Lung (tissue), 17 donors: ENCODE measurements at places on chromosomes 7 and 10. TPM values are rescaled to one million over a fixed set of nuclear protein-coding genes. Genes with fewer than 3 reads are reported as not detected.

DNA sequence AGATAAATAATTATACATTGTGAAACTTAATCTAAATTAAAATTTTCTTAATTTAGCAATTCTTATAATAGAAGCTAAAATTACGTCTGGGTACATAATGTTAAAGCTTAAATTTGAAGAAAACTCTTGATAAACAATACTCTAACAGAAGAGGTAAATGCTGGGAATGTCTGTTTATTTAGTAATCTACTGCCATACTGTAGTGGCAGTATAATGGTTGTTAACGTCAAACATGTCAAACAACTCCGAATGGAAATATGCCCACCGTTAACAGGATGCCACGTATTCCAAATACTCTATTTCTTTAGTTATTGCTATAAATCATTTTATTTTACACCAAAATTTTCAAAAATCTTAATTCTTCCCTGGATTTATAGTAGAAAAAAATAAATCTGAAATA lies 40.0 kb upstream of the PTPN12 start:
- DNase-seq = no peak

- no peak for DNase-seq
Measured at GRCh38 chr10:7696545-7696944, 6.6 kb upstream of the ITIH2 start.

DNA sequence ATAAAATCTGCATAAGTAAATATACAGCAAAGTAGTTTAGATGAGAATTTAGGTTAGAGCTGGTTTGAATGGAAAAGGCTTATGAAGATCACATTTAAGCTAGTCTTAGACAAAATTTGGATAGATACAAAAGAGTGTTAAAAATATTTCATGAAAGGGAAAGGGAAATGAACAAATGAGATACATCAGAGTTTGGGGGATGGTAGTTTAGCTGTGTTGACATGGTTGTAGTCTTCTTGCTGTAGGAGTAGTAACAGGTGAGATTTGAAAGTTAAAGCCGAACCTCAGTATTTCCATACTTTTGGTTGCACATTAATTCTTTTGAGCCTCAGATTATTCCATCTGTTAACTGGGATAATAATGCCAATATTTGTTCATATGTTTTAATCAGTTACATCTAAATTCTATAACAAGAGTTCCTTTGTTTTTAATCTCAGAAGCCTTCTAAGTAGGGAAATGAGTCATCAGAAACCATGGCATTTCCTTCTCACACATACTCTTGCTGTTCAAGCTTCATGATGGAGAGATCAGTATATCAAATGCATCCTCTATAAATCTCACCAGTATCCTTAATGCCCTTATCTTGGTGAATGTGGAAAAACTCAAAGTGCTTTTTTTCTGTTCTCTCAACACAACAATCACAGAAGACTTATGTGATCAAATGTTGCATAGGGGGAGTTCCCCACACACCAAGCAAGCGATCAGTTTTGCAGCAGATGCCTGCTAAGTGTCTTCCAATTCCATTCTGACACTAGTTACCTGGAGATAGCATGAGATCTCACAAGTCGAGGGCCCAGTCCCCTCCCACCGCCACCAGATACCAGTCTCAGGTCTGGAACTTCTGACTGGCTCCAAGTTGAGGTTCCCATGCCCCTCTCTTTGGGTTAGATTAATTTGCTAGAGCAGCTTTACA lies 84.7 kb downstream of the MAPK8 start:
- no peak for DNase-seq

- no peak for DNase-seq
Measured at GRCh38 chr10:132229834-132230556, 43.2 kb downstream of the DPYSL4 start.

DNA sequence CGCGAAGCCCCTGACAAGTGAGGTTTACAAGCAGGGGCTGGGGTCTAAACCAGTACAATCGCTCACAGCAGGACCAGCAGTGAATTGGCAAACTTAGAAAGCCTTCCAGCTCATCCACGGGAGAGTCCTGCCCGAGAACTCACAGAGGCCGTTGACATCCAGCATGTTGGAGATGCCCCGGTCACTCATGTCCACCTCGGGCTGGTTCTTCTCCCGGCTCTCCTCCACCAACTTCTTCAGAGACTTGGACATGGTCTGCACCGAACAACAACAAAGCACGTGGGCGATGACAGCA lies 447 bp downstream of the RSU1 start:
- no peak for DNase-seq

DNA sequence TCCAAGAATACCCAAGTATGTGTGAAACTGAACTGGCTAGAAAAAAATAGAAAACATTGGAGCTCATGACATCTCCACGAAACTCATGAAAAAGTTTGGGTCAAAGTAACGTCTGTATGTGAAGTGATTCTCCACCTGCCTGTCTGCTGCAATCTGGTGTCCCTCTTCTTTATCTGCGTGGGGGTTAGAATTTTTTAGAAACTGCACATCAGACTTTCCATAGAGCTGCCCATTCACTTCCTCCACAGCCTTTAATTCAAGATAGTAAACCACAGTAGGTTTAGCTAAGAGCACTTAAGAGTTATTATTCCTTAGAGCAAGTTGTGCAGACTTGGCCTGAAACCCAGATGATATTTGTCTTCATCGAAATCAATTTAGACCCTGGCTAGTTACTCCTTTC lies 55.3 kb downstream of the SCIN start:
- DNase-seq = no peak

GRCh38 chr7:47031786-47032535 lies 550.0 kb downstream of the TNS3 start:
- DNase-seq = peak; percentile 45

- DNase-seq = no peak
Measured at GRCh38 chr10:125092564-125093031, 67.8 kb downstream of the CTBP2 start.

DNA sequence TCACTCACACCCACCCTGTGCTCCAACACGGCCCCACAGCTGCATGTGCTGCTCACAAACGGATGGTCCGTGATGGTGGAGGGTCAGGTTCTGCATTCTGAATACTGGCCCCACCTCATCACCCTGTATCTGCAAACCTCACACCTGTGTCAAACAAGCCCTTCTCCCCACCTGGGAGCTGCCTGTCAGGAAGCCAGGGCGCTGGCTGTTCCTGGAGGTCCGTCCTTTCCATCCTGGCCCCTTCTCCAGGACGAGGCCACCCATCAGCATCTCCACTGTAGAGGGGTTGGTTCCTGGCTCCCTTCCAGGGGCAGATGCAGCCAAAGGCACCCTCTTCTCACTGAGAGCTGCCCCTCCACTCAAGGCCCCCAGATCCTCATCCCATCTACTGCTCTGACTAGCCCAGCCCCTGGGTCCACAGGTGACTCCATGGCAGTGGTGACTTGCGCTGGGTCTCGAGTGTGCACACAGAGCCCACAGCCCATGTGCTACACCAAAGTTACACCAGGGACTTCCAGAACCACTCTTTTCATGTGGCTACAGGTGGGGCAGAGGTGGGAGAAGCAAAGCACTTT lies 229.4 kb downstream of the TNS3 start:
- DNase-seq = no peak

DNA sequence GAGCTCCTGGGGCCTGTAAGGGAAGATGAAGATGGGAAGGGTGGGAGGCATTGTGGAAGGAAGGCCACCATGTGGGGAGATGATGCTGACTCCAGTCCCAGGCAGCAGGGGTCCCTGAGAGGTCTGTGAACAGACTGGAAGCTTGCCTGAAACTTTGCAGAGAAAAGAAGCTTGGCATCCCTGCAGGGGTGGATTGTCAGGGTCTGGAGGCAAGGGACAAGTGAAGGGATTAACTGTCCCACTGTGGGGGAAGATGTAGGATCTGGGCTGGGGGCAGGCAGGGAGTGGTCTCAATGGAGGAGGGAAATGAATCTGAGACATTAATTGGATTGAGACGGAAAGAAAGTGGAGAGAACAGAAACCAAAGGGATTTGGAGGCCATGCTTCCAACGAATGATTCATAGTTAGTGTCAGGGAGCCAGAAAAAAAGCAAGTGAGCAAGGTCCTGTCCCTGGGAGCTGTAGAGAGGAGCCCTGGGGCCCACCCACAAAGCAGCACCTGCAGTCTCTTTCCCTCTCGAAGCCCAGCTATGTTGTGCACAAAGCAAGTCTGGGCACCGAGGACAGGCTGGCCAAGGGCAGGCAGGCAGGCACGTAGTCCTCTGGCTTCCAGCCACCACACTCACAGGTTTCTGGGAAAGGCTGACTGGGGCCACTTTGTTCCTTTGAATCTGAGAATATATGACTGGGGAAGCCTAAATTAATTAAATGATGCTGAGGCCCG lies 4.7 kb upstream of the SLC18A3 start:
- peak; percentile 2 for DNase-seq

DNA sequence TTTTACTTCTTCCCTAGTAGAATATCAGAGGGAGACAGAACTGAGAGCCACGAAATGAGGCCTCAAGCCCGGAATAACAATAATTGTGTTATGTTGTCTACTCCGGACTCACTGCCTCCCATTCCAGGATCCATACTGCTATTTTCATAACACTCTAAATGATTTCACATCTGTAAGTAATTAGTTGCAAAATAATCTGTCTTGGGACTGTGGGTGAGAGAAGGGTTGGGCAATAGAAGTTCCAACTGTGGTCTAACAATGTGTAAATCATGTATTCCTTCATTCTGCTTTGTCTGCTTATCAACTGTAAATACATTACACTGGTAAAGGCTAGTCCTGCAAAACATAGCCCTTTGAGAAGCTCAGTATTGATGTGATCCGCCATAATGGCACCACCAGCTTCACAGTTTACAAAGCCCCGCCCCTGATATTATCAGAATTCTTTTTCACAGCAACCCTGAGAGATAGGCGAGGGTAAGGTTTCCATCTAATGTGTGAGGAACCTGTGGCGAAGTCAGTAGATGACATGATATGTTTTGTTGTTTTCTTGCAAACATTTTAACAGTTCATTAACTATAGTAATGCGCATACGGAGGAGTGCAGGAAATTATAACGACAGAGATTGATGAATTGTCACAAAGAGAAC lies 265.7 kb upstream of the BMPER start:
- DNase-seq = peak; percentile 71

DNA sequence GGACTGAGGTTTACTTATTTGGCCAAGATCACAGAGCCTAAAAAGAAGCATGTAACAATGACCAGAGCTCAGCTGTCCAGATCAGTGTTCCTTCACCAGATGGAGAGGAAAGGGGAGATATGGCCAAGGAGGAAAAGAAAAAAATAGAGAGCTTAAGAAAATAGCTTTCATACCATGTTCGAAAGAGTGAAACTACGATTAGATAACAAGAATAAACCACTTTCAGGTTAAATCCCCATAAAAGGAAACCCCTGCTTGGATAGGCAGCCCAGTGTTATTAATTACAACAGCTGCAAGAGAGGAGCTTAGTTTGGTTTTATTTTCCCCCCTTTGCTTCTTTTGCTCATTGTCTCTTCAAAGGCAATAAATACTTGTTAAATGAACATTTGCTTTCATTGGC lies 160.8 kb downstream of the ZNF438 start:
- no peak for DNase-seq

DNA sequence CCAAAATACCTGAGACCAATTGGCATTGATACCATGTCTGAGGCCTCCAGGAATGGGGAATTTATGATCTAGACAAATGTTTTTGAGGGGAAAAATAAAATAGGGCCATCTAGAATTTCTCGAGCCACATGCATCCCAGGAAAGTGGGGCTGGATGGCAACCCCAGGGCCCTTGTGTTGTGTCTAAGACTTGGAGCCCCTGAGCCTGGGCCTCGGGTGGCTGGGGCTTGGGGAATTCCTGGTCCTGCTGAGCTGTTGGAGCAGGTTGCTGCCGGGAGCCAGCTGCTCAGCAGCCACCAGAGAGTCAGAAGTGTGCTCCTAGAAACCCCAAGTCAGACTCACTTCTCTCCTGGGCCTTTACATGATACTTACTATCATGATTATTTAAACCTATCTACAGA lies 172.9 kb downstream of the WDR37 start:
- DNase-seq = no peak

- no peak for DNase-seq
Measured at GRCh38 chr7:120992965-120993494, 4.5 kb downstream of the CPED1 start.

- DNase-seq = no peak
Measured at GRCh38 chr10:36324831-36325230, 682.7 kb upstream of the FZD8 start.

- no peak for DNase-seq
Measured at GRCh38 chr10:93598157-93598556, 2.9 kb downstream of the RBP4 start.

- no peak for DNase-seq
Measured at GRCh38 chr7:136698977-136699376, 169.5 kb upstream of the CHRM2 start.

CCL24 gene
- 4.8 TPM for total RNA-seq

TBX20 gene
- 0.11 TPM for total RNA-seq

HOXA3 gene
- total RNA-seq = 10.3 TPM

GPR26 gene
- not detected for total RNA-seq

CHRM2 gene
- total RNA-seq = 0.61 TPM

PTPN20 gene
- total RNA-seq = 2.5 TPM

GLI3 gene
- total RNA-seq = 23.4 TPM

CUL2 gene
- 23.7 TPM for total RNA-seq

TMEM106B gene
- total RNA-seq = 33.3 TPM

HOXA9 gene
- total RNA-seq = 0.11 TPM

PLAU gene
- 13.5 TPM for total RNA-seq

MYPN gene
- total RNA-seq = 0.28 TPM

HOXA5 gene
- total RNA-seq = 20.9 TPM

SPDYE11 gene
- total RNA-seq = not detected

NPFFR1 gene
- 0.12 TPM for total RNA-seq
